Brain (organoid and tissue), 16 donors: ENCODE measurements at places on chromosomes 12 and 14. TPM values are rescaled to one million over a fixed set of nuclear protein-coding genes. Genes with fewer than 3 reads are reported as not detected.
A peak's percentile ranks its signal among the peaks of the same experiment; 100 is the strongest.

DNA sequence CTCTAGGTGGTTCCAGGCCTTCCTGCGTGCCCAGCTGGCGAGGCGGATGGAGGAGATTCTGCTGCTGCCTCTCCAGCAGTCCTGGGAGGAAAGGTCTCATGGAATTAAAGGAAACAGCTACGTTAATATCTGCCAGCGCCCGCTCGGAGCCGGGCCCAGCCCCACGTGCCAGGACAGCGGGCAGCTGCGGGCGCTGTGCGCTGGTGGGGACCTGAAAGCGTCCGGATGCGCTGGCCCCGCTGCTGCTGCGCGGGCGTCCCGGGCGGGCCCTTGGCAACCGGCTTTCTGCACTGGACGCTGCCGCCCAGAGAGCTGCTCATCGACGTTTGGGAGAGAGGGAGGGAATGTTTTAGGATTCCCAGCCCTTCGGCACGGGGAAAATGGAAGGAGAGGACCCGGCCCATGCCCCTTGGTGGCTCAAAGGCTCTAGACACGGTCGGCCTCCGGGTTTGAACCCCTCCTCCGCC, 8.6 kb upstream of the DYNC1H1 start:
- no peak for DNase-seq

FGD4 gene
- polyA plus RNA-seq, result 1.6 TPM

- DNase-seq, result peak; percentile 37
Measured at GRCh38 chr12:85036733-85037132, 582 bp downstream of the LRRIQ1 start.

E2F7 gene
- 11.3 TPM for polyA plus RNA-seq

GRCh38 chr14:100374876-100375265, 51.7 kb downstream of the SLC25A47 start:
- no peak for DNase-seq

CD163L1 gene
- polyA plus RNA-seq, result 2.3 TPM

EPYC gene
- not detected for polyA plus RNA-seq

LRRC10 gene
- not detected for polyA plus RNA-seq

DNA sequence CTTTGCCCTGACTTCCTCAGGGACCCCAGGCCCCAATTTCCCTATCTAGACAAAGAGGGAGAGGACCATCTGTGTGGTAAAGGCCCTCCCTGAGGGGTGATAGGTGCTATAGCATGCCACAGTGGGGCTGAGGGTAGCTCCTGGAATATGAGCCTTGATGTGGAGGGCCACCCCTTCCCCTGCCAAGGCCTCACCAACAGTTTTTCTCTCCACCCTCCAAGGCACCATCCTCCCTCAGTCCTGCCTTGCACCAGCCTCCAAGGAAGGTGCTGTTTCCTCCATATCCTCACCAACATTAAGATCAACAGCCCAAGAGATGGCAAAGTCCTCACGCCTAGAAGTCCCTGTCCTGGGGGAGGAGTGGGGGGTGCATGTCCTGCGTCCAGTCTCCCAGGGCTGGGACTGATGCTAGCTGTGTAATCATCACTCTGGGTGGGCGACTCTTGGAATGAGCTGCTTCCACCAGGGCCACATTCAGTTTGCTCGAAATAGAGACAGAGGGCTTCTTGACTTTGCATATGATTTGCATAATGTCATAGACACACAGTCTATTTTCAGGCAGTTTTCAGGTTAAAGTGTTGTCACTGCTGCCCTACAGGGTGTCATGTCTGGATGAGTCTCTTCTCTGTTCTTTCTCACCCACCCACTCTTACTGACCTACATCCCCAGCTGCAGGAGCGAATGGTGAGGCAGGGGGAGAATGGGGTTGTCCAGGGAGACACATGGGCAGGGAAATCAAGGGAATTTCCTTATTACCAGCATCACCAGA, 17.4 kb downstream of the ACVRL1 start:
- no peak for DNase-seq

DNA sequence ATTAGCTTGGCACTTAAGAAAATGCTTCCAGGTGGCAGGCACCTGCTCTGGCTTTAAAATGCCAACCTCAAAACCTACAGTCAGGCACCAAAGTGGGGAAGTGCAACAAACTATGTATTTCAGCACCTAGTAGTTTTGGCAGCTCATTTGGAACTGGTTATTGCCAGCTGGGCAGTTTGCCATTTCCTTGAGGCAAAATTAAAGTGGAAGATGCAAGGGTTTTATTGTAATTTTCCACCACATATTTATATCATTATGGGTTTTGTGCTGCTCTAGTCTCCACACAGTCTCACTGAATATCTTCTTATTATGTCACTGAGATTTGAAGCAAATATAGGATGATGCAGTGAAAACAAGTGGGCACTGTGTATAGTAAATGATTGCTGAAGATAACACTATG, 117.0 kb downstream of the PRKD1 start:
- no peak for DNase-seq

GRCh38 chr12:98172304-98172703, 343.1 kb upstream of the TMPO start:
- no peak for DNase-seq

TMEM253 gene
- 0.29 TPM for polyA plus RNA-seq

GRCh38 chr12:64665514-64665913, 55.2 kb downstream of the RASSF3 start:
- no peak for DNase-seq

DNA sequence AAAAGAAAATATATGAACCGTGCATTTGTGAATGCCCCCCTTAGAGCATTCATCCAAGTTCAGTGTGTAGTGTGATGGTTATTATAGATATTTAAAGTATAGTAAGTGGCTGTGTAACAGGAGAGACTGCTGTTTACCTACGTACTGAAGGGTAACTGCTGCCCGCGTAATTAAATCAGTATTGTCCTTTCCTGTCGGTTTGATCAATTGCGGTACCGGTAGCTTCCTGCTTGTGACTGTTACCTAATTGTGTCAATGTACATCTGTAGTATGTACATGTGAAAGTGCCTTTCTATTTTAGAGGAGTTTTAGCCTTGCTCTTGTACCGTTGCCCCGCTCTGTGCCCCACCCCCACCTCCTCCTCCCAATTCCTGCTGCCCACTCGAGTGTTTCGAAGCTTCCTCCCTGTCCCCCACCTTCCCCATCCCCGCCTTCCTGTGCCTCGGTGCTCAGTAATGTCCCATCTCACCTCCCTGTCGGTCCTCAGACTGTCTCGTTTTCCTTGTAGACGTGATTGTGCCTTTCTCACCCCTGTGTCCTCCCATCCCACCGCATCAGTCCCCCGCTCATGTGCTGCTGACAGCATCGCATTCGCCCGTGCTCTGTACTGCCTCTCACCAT, 75.0 kb downstream of the KICS2 start:
- DNase-seq, result no peak

- DNase-seq, result no peak
Measured at GRCh38 chr14:72714094-72714493, 179.8 kb downstream of the DPF3 start.

GRCh38 chr14:90460136-90460535, 63.3 kb downstream of the CALM1 start:
- DNase-seq, result no peak

VEZT gene
- 11.6 TPM for polyA plus RNA-seq

GRCh38 chr14:35213869-35214387, 78.3 kb upstream of the PSMA6 start:
- no peak for DNase-seq

- DNase-seq, result no peak
Measured at GRCh38 chr14:106210650-106211049, 684.3 kb downstream of the TMEM121 start.

GPD1 gene
- 18.3 TPM for polyA plus RNA-seq

OTOGL gene
- 0.39 TPM for polyA plus RNA-seq

KRT72 gene
- not detected for polyA plus RNA-seq

- DNase-seq, result no peak
Measured at GRCh38 chr12:93314177-93314497, 63.6 kb upstream of the NUDT4 start.

CIDEB gene
- 26.2 TPM for polyA plus RNA-seq

- peak; percentile 42 for DNase-seq
Measured at GRCh38 chr12:69476276-69477017, 6.3 kb downstream of the FRS2 start.

DNA sequence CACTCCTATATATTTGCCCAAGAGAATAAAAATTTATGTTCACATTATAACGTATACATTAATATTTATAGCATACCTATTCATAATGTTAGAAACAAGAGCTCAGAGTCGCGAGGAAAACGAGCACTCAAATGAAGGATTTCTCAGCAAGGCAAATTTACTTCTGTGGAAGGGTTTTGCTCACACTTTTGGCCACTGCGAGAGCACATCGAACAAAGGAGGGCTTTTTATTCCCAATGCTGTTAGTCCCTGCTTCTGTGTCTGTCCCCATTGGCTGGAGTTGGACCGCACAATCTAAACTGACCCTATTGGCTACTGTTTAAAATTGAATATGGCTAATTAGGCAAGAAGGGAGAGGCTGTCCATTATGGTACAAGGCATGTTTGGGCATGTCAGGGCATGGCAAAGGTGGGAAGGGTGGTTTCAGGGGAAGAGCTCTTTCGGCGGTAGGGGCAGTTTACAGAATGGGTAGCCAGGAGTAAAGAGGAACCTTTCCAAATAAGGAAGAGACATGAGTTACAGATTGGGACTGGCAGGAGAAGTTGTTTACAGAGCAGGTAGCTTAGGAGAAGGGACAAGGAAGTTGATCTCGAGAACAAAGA, 702.9 kb downstream of the TRHDE start:
- DNase-seq, result no peak

ACVRL1 gene
- polyA plus RNA-seq, result 9.8 TPM

DNA sequence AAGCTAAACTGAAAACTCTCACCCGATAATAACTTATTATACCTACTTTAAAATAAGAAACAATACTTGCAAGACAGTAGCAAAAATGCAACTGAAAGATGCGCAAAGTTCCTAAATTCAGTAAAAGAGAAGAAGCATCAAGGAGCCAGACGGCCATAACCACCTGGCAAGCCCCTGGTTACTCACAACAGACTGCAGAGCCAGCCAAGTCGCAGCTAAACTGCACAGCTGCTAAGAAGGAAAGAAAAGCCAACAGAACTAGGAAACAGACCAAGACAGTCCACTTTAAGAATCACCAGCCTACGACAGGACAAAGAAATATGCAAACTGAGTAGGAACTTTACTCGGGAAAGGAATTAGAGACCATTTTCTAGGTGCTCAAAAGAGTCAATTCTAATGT, 127.9 kb downstream of the TMTC1 start:
- peak; percentile 79 for DNase-seq

- no peak for DNase-seq
Measured at GRCh38 chr12:112370868-112371510, 11.2 kb downstream of the HECTD4 start.

LTBP2 gene
- polyA plus RNA-seq, result 2.8 TPM

KRT86 gene
- polyA plus RNA-seq, result 0.34 TPM

DNA sequence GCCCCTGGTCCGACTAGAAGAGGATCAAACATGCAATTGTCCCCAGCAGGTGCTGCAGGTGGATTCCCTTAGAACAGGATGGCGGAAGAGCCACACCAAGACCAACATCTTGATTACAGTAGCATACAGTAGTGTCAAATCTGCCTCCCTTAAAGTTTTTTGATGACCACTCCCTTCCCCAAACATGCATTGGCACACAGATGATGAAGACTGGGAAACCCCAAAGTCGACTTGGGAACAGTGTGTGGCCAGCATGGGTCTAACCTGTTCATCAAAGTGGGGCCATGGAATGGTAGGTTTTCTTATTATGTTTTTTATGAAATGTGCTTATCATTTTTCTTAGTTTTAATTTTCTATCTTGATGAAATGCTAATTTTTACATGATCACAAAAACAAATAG, 8.8 kb downstream of the PLXNC1 start:
- DNase-seq, result no peak

- DNase-seq, result no peak
Measured at GRCh38 chr14:70043001-70043400, 145.8 kb downstream of the SLC8A3 start.

GRCh38 chr12:70603044-70603443, 34.2 kb downstream of the PTPRB start:
- DNase-seq, result no peak
